ENCODE measurements at places on chromosomes 16 and 17.

- DNase-seq: peak; percentile 58
Observed at GRCh38 chr17:27760069-27760885, 40.1 kb downstream of the NOS2 start.

GRCh38 chr16:66853261-66854139 lies 9.3 kb downstream of the CA7 start:
- DNase-seq: no peak

DNA sequence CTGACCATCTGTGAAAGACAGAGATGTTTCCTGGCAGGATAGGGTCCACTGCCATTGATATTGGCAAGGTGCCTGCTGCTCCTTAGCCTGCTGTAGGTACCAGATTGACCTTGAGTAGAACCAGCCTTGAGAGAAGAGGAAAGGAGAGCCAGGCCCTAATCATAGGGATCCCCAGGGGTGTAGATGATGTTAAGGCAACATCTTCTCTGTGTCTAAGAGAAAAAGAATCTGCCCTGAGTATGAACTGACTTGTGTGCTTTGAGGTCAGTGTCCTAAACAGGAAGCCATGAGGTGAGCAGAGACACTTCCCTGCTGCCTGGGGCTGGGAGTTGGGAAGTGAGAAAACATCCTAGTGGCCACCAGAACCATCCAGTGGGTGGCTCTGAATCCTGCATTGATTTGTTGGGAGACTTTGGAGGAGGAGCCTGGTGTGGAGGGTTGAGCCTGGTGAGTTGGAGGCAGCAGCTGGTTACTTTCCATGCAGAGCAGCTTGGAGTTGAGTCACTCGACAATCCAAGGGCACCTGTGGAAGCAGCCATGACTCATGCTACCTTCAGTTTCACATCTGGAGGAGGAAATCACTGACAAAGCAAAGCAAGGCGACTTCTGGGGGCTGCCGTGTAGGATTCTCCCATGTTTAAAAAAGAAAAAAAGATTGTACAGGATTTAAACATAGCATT lies 47.8 kb downstream of the BMERB1 start:
- DNase-seq: peak; percentile 7

DNA sequence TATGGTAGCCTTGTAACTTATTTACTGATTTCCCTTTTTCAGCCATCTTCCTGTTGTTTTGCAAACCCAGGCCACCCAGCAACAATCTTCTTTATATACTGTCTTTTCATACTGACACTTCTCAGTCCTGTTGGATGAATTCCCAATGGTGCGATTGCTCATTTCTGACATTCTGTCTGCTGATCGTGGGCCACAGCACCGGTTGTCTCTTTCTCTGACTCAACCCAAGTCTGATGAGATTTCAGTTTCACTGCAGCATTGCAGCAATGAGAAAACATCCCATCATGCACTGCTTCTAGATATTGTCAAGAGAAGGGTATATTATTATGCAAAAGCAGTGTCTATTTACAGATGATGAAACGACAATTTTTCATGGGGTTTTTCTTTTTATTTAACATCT lies 349.2 kb upstream of the HSBP1 start:
- peak; percentile 6 for DNase-seq

DNA sequence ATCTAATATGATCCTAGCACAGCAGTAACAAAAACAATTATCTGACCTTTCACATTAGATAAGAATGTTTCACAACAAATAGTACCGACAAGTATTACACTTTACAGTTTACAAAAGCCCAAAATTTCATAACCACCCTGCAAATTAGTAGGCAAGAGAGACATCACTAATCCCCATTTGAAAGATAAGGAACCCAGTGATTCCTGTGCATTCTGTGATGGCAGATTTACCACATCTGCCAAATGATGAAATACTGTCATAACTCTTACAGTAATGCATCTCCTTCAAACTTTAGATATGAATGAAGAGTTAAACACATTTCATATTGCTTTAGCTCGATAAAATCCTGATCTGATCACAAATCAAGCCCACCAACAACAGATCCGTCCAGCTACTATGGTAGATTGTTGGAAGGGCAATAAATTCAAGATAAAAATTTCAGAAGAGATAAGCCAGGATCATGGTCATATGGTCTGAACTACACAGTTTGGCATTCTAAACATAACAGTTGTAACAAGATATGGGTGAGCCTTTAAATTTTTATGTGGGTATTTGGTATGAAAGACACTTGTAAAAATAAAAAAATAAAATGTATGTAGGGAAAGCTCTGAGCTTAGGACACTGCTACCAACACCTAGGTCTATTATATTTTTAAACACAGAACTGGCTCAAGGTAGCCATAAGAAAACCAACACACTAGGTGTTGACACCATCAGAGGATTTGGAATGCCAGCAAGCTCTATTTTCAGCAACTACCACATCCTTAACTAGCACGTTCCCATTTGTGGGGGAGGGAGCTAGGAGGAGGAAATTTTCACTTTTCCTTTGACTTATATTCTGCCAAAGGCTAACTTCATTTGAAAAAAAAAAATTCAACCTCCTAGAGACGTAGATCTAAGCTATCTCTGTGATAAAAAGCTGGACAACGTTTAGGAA lies 9.3 kb downstream of the YWHAE start:
- DNase-seq: peak; percentile 60

GRCh38 chr17:36546418-36547093 lies 1.8 kb downstream of the GGNBP2 start:
- peak; percentile 40 for DNase-seq

DNA sequence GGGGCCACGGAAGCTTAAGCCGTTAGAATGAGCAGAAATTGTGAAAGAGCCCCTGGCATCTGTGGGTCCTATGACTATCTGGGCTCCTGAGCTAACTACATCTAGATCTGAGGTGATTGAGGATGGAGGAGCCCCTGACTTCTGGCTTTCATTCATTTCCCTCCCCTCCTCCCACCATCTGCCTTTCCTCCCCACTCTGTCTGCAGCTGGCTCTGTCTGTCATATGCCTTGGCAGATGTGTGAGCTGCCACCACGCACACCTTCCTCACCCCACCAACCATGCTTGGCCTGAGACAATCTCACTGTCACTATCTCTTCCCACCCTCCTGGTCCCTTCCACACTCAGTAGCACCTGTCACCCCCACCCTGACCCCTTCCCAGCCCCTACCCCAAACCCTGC lies 5.1 kb downstream of the CD300E start:
- no peak for DNase-seq

GRCh38 chr16:57588831-57589230 lies 39.6 kb upstream of the ADGRG1 start:
- DNase-seq: no peak

- peak; percentile 80 for DNase-seq
Observed at GRCh38 chr16:20916942-20917341, 16.4 kb downstream of the LYRM1 start.

DNA sequence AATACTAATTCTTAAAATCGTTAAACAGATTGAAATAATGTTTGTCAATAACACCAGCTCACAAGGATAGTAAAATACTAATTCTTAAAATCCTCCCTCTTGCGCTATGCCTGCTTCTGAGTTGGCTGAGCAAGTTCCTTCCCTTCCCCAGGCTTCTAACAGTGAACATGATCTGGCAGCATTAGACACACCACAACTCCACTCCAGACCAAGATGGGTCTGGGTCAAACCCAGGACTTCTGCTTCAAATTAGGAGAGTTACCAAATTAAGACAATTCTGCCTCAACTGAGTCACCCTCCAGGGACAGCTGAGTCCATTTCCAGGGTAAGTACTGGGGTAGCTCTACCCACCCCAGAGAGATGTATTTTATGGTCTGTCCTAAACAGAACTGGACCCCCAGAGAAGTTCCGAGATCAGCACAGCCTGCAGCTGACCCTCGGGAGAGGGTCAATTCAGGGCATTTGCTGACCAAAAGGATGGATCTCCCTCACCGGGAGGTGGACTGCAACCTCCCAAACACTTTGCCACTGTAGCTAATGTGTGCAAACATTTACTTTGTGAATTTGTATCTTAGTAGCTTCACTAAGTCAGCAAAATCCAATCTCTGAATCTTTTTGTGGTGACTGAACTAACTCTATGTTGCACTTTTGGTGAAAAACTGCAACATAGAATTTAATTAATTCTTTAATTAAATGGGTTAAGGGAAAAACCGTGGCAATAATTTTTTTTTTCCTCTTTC lies 48.8 kb downstream of the ADCY9 start:
- peak; percentile 33 for DNase-seq

- peak; percentile 1 for DNase-seq
Observed at GRCh38 chr17:5672815-5673430, 88.6 kb upstream of the NLRP1 start.

DNA sequence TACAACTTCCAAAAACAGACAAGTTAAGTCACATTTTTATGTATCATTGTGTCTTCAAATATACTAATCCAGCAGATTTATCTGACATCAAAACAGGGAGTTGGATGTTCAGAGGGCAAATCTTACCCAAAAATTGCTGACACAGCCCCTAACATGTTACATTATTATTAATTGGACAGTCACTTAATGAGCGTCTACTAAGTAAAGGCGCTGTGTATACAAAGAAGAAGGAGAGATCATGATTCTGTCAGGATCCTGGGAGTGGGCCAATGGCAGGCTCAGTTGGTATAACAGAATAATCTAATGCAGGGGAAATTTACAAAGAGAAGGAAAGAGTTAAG lies 18.4 kb upstream of the CD300E start:
- no peak for DNase-seq

DNA sequence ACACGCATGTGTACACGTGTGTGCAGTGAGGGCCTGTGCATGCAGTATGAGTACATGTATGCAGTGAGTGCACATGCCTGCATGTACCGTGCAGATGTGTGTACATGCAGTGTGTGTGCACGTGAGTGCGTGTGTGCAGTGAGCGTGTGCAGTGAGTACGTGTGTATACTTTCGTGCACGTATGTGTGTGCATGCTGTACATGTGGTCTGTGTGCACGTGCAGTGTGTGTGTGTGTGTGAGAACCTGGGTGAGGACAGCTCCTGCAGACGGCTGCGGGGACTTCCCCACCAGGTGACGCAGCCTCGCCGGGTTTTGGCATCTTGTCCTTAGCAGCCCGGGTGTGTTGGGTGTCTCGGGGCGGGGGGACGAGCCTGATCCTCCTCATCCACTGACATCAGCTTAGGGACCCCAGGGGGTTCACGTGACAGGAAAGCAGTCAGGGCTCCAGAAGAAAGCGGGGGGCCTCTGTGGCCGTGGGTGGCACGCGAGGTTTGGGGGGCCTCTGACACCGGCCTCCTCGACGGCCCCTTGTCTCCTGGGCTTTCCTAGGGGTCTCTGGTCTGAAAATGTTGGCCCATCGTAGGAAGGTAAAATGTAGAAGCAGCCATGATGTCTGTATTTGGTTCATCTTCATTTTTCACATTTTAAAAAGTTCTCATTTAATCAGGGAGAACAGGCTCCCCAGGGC lies 119.6 kb upstream of the ZNF750 start:
- no peak for DNase-seq

DNA sequence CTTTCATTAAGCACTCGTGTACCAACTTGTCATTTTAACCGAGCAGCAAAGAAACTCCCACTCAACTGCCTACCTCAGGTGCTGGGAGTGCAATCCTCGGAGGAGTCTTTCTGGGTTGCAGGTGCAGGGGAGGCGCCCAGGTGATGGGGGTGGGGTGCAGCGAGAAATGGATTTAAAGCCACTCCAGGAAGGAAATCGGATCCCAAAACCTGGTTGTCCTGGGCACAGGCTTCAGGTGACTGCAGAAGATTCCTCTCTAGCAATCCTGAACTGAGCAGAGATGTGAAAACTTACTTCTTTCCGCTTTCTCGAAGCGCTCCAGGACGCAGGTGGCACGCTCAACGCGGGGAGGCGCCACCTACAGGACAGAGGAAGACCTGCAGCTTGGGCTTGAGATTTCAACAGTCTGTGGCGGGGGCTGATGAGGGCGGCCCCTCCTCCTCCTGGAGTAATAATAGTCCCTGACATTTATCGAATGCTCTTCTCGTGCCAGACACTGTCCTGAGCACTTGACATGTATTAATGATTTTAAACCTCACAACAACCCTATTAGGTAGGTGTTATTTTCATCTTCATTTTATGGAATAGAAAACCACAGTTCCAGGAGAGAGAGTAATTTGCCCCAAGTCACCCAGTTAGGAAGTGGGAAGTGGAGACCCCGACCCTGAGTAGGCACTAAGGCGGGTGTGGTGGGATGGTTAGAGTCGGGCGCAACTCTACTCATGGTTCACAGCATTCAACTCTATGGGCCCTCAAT lies 27.2 kb upstream of the SKAP1 start:
- DNase-seq: peak; percentile 63

DNA sequence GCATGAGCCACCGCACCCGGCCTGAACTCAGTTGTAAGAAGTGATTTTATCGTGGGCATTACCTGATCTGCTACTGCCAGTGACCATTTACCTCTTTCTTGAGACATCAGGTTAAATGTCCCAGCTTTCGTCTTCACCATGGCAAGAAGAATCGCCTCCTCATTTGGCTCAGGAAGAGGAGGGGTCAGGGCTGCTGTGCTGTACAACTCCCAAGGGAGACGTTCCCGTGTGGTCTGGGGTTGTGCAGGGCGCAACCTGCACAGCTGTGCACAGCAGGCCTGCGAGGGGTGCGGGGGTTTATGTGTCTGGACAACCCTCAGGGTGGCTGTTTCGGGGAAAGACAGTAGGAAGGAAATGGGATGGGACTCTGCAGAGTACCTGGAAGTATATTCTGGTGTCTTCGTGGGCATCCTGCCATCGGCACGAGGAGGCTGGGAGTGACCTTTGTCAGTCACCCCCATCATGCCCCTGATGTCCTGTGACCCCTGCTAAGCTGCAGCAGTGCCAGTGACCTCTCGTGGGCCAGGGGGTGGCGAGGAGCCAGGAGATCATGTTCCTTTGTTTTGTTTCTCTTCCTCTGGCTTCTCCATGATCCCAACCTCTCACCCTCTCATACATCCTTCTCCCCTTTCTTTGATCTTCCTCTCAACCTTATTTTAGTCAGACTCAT lies 27.3 kb downstream of the CIBAR2 start:
- peak; percentile 65 for DNase-seq

DNA sequence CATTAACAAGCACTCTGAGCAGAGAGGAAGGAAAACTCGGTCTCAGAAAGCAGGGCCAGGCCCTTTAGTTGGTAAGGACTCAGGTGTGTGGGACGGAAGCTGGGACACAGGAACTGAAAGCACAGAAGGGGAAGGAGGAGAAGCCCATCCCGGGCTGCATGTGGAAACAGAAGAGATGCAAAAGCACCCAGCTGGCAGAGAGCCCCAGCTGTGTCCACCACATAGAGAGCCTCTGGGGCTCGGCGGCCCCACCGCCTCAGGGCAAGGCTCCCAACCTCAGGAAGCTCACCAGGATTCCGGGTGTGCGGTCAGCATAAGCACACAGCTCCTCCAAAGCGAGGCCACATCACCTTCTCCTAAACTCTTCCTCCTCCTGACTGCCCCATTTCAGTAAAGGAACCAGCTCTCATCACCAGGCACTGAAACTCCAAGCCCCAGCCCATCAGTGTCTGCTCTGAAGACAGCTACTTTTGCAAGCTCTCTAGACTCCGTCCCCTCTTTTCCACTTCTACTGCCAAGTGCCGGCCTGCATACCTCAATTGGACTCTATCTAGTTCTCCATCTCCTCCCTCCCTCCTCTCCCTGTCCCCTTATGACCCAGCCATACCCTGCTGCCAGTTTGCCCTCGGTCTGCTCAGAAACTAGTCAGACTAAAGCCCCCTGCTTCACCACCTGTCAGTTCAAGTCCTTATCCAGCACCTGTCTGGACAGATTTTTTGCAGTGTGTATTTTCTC lies 6.0 kb downstream of the ST3GAL2 start:
- DNase-seq: peak; percentile 49

GRCh38 chr17:21016826-21017225 lies 26.0 kb downstream of the USP22 start:
- DNase-seq: no peak
